ENCODE measurements at places on chromosomes 6 and 20.

DNA sequence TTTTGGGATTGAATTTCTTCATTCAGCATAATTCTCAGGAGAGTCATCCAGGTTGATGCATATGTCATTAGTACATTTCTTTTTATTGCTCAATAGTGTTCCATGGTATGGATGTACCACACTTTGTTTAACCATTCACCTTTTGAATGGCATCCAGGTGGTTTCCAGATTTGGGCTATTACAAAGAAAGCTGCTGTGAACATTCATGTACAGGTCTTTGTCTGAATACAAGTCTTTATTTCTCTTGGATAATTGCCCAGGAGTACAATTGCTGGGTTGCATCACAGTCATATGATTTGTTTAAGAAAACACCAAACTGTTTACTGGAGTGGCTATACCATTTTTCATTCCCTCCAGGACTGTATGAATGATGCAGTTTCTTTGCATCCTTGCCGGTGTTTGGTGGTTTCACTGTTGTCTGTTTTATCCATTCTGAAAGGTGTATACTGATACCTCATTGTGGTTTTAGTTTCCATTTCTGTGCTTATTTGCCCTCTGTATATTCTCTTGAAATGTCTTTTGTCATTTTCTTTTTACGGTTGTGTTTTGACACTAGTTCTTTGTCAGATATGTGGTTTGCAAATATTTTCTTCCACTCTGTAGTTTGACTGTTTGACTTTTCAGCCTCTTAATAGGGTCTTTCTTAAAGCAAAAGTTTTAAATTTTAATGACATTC is 8.8 kb downstream of the CDKAL1 start:
- no peak for DNase-seq

GRCh38 chr6:135186255-135186654 is 5.1 kb downstream of the MYB start:
- DNase-seq = no peak

GRCh38 chr6:159441704-159441981 is 251.4 kb downstream of the SOD2 start:
- DNase-seq = no peak

DNA sequence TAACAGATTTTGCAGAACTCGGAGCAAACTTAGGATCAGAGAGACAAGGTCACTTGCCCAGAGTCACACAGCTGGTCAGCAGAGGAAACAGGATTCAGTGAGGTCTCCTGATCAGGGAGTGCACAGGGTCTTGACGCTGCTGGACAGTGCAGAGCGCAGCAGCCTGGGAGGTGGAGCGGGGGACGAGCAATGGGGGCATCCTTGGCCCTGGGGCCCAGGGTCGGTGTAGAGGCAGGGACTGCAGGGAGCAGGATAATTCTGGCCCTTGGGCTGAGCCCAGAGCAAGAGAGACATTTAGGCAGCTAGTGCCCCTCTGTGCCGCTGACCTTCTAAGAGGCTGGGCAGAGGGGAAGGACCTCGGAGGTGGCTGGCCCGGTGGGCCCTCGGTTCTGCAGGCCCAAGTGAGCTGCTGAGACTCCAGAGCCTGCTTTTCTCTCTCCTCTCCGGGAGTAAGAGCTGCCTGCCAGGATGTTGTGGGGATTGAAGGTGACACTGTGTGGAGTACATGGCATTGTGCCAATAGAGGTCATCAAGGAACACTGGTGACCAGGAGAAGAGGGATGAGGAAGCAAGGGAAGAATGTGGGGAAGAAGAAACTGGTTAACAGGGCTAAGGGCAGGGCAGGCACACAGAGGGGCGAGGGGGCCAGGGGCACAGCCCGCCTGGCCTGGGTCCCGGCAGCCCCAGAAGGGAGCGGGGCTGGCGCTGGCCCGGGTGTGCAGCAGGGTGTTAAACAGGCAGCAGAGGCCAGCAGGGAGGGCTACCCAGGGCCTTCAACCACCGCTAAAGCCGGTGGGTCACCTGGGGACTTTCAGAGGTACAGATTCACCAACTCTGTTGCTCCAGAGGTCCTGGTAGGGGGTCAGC is 122.0 kb downstream of the AGPAT4 start:
- DNase-seq = no peak

GRCh38 chr6:146546443-146547043 is 2.9 kb downstream of the RAB32 start:
- no peak for DNase-seq

- DNase-seq = no peak
Measured at GRCh38 chr20:52191916-52192718, 538 bp upstream of the ZFP64 start.

DNA sequence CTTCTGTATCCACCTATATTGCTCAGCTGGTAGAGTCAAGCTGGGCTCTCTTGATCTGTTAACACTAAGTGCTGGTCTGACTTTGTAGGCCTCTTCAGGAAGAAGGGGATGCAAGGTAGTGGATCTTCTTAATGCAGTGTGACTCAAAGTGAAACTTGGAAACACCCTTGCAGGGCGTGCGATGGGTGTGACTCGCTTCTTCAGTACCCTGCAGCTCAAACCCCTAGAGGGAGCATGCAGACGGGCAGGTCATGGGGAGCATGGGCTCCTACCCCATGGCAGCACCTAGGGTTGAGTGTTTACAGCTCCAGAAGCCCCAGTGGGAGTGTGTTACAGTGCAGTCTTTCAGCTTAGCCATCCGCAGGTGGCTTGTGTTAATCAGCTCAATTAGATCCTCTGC is 757 bp upstream of the SAMD3 start:
- no peak for DNase-seq

DNA sequence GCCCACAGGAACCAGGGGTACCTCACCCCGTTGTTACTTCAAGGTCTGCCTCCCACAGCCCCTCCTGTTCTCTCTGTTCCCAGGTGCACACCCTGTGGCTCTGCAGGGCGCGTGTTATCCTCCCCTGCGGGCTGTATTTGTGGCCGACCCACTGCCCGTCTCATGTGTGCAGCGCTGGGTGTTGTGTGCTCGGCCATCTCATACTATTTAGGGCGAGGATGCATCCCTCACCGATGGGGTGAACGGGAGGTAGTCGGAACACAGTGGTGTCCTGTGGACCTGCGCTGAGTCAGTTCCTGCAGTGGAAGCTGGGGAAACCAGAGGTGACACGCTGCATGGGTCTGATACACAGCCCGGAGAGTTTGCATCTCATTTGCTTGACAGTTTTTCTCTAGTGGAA is 94.5 kb upstream of the SULF2 start:
- no peak for DNase-seq

GRCh38 chr20:43178080-43178479 is 11.6 kb downstream of the PTPRT start:
- DNase-seq = no peak

DNA sequence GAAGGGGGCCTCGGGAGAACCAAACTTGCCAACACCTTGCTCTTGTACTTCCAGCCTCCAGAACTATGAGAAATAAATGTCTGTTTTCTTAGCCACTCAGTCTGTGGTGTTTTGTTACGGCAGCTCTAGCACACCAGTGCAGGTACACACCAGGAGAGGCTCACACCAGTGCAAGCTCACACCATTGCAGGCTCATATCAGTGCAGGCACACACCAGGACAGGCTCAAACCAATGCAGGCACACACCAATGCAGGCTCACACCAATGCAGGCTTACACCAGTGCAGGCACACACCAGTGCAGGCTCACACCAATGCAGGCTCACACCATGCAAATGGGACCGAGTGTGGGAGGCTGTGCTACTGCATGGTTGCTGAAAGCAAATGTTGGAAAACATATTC is 4.9 kb upstream of the CTCFL start:
- no peak for DNase-seq

DNA sequence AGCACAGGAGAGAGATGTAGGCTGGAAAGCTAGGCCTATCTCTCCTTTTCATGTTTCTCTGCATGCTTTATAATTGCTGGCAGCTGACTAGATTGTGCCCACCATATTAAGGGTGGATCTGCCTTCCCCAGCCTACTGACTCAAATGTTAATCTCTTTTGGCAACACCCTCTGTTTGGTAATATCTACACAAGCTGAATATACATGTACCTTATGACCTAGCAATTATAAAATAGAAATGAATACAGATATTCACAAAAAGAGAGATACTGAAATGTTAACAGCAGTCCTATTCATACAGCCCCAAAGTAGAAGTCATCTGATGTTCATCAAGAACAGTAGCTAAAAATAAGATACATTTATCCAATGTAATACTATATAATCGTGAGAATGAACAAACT is 429.6 kb downstream of the EPM2A start:
- no peak for DNase-seq

GRCh38 chr20:1215386-1216170 is 10.3 kb upstream of the RAD21L1 start:
- DNase-seq = no peak

- DNase-seq = no peak
Measured at GRCh38 chr6:18609715-18610114, 222.6 kb downstream of the RNF144B start.

GRCh38 chr6:21604081-21604480 is 10.5 kb downstream of the SOX4 start:
- DNase-seq = no peak

DNA sequence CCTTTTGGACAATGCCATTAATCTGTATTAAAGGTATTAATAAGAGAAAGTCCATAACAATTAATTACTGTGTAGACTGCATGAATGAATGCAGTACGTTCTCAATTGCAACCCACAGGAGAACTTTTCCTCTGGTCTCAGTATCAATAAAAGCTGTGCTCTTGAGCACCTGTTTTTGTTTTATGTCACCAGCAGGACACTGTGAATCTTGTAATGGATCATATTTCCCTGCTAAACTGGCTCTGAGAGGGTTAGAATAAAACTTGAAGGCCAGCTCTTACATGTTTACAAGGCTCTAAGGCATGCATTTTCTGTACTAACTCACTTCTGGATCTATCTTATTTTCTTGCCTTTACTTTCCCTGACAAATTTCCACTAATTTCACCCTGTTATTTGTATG is 214.3 kb upstream of the PLN start:
- DNase-seq = no peak

GRCh38 chr6:48959251-48960060 is 503.6 kb downstream of the MMUT start:
- DNase-seq = no peak
